ENCODE measurements at places on chromosomes 11 and 22. TPM values are rescaled to one million over a fixed set of nuclear protein-coding genes. Genes with fewer than 3 reads are reported as not detected.

The MMP26 gene
- total RNA-seq = 0.43 TPM

DNA sequence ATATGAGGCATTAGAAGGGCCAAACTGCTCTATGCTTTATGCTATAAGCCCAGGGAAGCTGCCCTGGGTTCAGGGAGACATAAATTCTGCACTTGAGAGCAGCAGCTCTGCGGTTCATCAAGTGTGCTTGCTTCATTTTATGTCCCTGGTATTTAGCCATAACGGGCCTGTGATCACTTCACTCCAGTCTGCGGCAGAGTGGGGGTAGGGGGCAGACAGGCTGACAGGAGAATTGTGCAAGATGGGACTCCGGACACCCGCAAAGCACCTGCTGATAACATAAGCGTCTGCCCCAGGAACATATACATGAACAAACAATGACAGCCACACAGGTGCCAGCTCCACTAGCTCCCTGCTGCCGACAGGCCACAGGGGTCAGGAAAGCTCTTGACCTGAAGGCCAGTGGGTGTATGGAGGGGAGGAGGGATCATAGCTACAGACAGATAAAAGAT lies 56.1 kb downstream of the SMCO4 start:
- no peak for DNase-seq

The SLC6A5 gene
- total RNA-seq = not detected

DNA sequence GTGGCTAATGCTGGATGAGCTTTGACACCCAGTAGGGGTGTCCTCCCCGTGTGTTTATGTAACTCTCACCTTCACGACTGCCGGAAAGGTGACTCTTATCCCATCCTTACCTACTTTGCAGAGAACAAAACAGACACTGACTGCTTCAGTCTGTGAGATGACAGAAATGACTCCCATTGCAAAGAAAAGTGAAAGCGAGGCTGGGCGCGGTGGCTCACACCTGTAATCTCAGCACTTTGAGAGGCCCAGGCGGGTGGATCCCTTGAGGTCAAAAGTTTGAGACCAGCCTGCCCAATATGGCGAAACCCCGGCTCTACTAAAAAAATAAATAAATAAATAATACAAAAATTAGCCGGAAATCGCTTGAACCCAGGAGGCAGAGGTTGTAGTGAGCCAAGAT lies 106.4 kb upstream of the ANO1 start:
- DNase-seq = no peak

DNA sequence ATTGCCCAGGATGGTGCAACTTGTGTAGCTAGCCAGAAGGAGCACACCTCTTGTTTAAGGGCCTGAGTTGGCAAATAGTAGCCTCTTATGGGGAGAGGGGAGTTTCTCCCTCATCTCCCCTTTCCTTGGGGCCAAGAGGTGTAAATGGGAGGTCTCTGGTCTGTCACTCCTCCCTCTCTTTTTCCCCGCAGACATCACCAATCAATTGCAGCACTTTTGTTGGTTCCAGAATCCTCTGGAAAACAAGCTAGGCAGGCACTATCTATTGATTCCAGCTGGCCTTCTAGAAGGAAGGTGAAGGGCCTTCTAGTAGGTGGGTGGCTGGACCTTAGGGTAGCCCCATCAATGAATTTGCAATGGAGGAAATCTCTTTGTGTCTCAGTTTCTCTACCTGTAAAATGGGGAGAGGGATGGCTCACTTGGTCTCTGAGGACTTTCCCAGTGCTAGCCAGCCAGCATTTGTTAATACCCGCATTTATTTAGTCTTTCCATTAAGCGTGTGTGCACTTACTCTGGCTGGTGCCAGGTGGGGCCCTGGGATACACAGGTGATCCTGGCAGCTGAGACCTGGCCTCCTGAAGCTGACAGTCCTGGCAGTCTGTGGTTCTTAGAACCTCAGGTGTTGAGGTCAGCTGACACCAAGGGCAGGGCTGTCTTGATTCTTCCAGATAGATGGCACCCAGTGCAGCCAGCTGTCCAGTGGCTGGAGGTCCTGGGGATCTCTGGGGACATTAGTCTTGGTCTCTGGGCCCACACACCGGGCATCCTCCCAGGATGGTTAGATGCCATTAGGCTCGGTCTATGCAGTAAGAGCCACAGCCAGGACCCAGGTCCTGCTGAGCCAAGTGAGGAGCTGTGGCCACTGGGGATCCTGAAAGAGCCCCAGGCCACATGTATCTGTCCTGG lies 51.7 kb downstream of the TSPAN18 start:
- no peak for DNase-seq

The DCDC1 gene
- total RNA-seq = 0.36 TPM

DNA sequence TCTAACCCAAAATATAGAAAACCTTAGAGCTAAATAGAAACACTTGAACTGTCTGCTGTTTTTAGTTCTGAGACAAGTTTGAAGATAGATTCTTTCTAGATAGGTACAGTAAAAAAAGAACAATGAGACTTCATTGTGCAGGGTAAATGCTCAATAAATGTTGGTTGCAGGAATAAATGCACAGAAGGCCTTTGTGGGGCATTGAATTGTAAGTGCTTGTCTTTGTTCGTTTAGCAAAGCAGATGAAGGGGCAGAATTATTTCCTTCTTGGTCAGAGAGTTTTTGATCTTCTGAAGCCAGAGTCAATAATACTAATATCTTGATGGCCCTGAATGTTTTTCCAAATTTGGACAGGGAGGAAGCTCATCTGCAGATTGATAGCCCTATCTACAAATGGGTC lies 340.4 kb downstream of the OPCML start:
- DNase-seq = no peak

- peak; percentile 80 for DNase-seq
These were observed 37.6 kb downstream of the RAB30 start for GRCh38 chr11:83033972-83034672.

The FADS3 gene
- total RNA-seq = 32.7 TPM

DNA sequence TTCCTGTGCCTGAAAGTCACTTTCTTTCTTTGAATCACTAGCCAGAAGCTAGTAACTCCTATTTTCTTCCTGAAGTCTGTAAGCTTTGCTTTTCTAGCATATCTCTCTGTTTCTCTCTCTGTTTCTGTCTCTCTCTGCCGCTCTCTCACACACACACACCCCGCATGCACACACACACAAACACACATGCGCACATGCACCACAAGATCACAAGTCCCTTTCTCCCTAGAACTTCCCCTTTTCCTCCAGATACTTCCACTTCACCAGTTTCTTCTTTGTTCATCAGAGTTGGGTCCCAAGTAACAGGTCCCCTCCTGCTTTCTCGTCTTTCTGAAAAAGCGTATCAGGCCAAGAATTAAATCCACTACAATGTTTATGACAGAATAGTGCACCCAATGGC lies 148.5 kb upstream of the HSD17B12 start:
- no peak for DNase-seq

DNA sequence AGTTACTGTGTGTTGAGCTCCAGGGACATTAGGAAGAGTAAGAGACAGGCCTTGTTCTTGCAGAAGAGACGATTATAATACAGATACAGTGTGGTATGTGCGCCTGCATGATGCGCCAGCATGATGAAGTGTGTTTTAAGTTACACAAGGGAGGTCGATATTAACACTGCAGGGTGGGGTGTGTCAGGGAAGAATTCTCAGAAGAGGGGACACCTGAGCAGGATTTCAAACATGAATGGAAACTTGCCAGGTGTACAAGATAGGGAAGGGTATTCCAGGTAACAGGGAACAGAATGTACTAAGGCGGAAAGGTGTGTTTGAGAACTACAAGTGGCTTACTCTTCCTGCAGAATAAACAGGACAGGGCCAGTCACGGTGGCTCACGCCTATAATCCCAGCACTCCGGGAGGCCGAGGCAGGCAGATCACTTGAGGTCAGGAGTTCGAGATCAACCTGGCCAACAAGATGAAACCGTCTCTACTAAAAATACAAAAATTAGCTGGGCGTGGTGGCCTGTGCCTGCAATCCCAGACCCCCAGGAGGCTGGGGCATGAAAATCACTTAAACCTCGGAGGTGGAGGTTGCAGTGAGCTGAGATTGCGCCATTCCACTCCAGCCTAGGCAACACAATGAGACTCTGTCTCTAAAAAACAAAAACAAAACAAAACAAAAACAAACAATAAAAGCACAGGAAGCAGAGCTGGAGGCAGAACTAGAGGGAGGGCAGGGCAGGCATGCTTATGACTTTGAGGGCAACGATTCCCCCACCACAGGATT lies 59.0 kb downstream of the SYN3 start:
- DNase-seq = no peak

Data from MG63 (cell line).